Stimulated activated CD8-positive, alpha-beta memory T cell treated with anti-CD3 and anti-CD28 coated beads, Interleukin-2, amount 100 ng/mL, for 1 hour (primary cell): ENCODE measurements at places on chromosomes 4 and X.

DNA sequence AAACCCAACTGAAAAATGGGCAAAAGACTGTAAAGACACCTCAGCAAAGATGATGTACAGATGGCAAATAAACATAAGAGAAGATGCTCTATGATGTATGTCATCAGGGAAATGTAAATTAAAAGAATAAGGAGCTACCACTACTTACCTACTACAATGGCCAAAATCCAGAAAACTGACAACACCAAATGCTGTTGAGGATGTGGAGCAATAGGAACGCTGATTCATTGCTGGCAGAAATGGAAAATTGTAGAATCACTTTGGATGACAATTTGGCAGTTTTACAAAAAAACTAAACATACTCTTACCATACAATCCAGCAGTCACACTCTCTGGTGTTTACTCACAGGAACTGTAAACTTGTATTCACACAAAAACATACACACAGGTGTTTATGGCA is 222.3 kb upstream of the LDB2 start:
- no peak for DNase-seq

DNA sequence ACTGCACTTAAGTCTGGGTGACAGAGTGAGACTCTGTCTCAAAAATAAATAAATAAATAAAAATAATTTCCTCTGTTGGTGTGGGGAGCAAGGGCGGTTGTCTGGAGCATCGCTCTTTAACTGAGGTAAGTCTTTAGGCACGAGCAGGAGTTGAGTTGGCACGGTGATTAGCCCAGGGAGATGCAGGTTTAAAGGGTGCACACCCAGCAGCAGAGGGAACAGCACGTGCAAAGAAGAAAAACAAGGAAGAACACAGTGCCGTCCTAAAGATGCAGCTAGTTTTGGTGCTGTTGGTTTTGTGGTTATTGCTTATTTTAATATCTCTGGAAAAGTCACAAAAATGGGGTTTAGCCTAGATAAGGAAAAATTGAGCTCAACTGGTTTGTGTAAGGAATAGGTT is 87.8 kb downstream of the DHX15 start:
- DNase-seq = no peak

GRCh38 chr4:22217480-22217879 is 268.9 kb upstream of the KCNIP4 start:
- DNase-seq = no peak

DNA sequence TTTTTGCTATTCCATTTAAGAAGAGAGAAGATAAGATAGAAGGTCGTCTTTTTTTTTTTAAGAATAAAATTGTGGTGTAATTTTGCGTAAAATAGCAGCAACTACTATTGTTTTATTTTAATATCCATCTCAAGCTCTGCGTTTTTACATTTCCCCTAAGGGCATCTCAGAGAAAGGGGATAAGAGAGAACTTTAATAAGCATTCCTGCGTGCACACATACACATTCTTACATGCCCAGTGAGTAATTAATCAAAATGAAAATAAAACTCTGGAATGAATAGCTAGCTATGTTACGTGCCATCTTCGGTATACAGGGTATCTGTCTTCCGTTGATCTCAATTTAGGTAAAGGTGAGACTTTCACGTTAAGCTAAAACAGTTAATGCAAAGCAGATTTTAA is 200.3 kb upstream of the TENM3 start:
- no peak for DNase-seq

- no peak for DNase-seq
These were observed 107.8 kb upstream of the FMR1 start for GRCh38 chrX:147803948-147804347.

DNA sequence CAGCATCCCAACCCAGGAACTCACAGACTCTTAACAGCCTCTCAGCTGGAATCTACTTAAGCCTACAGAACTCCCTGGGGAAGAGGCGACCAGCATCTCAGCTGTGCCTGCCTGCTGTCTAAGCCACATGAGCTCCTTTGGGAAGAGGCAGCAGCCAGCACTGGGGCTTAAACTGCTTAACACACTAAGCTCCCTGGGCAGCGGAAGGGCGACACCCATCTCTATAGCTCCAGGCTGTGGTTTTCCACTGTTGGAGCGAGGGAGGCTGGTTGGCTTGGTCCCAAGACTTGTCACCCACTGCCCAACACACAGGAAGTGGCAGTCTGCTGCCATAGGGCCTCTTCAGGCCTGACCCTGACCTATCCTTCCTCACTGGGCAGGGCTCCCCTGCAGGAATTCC is 1544.1 kb upstream of the ADGRL3 start:
- DNase-seq = no peak

GRCh38 chrX:23251043-23251442 is 83.6 kb upstream of the PTCHD1 start:
- DNase-seq = no peak

GRCh38 chr4:170805352-170805751 is 715.6 kb upstream of the AADAT start:
- DNase-seq = no peak
